ENCODE measurements at places on chromosomes 2 and 18. TPM values are rescaled to one million over a fixed set of nuclear protein-coding genes. Genes with fewer than 3 reads are reported as not detected.

Gene CFAP210
- total RNA-seq = not detected

Gene CRYGD
- total RNA-seq = not detected

Gene GREB1L
- total RNA-seq = 1.2 TPM

Gene SMIM21
- total RNA-seq = not detected

Gene MYO5B
- 31.6 TPM for total RNA-seq

Gene HOXD10
- total RNA-seq = 0.55 TPM

Gene DOK6
- total RNA-seq = 5.9 TPM

Gene KHK
- 4.9 TPM for total RNA-seq

Gene SEPTIN10
- total RNA-seq = 83.7 TPM

Gene NFE2L2
- total RNA-seq = 105 TPM

Gene GALNT13
- total RNA-seq = 5.8 TPM

Gene SPR
- 44.1 TPM for total RNA-seq

Gene CFAP221
- total RNA-seq = 26.3 TPM

Gene CCDC138
- 2.9 TPM for total RNA-seq

Gene LYPD1
- 1.2 TPM for total RNA-seq

Gene MROH2A
- not detected for total RNA-seq

Gene NTSR2
- total RNA-seq = not detected

Gene GALR1
- total RNA-seq = 0.06 TPM

Gene CCDC178
- 2.5 TPM for total RNA-seq

Gene NMUR1
- total RNA-seq = 5.8 TPM

Gene DSG1
- not detected for total RNA-seq

Gene DCDC2C
- total RNA-seq = not detected

Gene ITGA4
- total RNA-seq = 18.4 TPM

Gene NOTO
- total RNA-seq = not detected

Gene ATP6V1C2
- total RNA-seq = not detected

Gene CHST10
- 8.4 TPM for total RNA-seq

Gene C1GALT1C1L
- 0.35 TPM for total RNA-seq

Gene RNF149
- 94.0 TPM for total RNA-seq

Gene GPR35
- total RNA-seq = 3.4 TPM

Gene CHRND
- total RNA-seq = not detected

Gene CKAP2L
- total RNA-seq = 0.46 TPM

Gene UGP2
- total RNA-seq = 145 TPM

Gene TRIM54
- not detected for total RNA-seq

Gene TWIST2
- total RNA-seq = 12.2 TPM

Gene IL36A
- not detected for total RNA-seq

Gene SLC14A1
- 6.0 TPM for total RNA-seq

Gene DPYSL5
- not detected for total RNA-seq

Gene TAF1B
- total RNA-seq = 19.5 TPM

Gene C1D
- total RNA-seq = 19.5 TPM

Gene ANO7
- 2.1 TPM for total RNA-seq

Gene GDF7
- 0.72 TPM for total RNA-seq

Gene LRP1B
- 0.12 TPM for total RNA-seq

Gene AQP4
- 345 TPM for total RNA-seq

Gene ASB1
- 26.6 TPM for total RNA-seq

Gene CDK15
- total RNA-seq = 6.0 TPM

Gene RAX
- not detected for total RNA-seq

Gene SCN9A
- 10.5 TPM for total RNA-seq

Gene RND3
- total RNA-seq = 32.6 TPM

Gene PARD6G
- 6.5 TPM for total RNA-seq

Gene UCN
- 2.8 TPM for total RNA-seq

Gene DPY30
- 53.7 TPM for total RNA-seq

Gene CAPN13
- total RNA-seq = 19.2 TPM

Data from upper lobe of right lung (tissue), 1 donor.